Vagina (tissue), 2 donors: ENCODE measurements at places on chromosomes 12 and 14.

GRCh38 chr14:104724981-104725771 lies 1.1 kb downstream of the ADSS1 start:
- DNase-seq = no peak

GRCh38 chr14:76876076-76876475 lies 49.9 kb downstream of the LRRC74A start:
- no peak for DNase-seq

DNA sequence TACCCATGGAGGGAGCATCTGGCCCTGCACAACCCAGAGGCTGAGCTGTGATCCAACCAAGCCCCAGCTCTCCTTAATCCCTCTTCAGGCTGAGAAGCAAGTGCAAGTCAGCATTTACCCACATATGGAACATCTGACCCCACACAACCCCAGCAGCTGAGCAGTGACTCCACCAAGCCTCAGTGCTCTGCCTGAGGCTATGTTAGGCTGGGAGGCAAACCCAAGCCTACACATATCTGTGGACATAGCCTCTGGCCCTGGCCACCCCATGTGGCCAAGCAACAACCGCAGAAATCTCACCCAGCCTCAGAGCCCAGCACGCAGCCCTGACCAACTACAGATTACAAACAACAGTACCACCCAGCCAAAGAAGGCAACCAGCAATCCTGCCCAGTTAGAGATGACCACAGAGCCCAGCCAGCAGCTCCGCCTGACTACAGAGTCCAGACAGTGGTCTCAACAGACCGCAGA lies 142.8 kb downstream of the NUAK1 start:
- no peak for DNase-seq

DNA sequence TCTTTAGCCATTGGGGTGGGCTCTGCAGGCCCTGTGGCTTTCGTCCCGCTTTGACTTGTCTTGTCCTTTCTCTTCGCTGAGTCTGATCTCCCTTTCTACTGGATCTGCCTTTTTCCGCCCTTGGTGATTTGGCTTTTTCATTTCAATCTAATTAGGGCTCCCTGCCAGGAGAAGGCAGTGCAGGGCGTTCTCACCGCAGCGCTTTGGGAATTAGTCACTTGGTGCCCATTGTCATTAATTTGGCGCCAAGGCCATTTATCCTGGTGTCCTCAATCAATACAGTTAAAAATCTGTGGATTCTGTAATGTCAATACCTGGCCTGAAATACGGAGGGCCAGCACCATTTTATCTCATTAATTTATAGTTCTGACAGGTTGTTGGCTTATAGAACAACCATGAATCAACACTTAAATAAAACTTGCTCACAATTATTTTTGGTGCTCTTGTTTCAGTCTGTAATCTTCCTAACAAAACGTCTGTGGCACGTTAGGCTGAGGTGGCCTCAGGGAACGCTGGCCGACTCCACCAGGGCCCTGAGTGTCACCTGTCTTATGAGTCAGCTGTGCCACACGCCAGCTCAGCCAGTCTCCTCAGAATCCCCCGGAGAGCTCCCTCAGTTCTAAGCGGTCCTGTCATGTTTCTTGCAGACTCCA lies 115.7 kb downstream of the BEGAIN start:
- DNase-seq = no peak

DNA sequence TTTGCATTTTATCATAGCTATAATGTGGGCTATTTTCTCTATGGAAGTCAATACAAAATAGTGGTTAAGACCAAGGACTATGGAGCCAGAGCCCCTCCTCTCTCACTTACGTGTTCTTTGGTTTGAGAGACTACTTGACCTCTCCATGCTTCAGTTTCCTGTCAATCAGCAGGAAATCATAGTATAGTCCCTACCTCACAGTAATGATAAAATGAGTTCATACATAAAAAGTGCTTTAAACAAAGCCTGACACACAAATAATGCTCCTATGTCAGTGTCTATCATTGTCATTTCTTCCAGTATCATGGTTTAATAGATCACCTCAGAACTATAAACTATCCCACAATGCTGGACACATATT lies 90.4 kb downstream of the MED13L start:
- no peak for DNase-seq

DNA sequence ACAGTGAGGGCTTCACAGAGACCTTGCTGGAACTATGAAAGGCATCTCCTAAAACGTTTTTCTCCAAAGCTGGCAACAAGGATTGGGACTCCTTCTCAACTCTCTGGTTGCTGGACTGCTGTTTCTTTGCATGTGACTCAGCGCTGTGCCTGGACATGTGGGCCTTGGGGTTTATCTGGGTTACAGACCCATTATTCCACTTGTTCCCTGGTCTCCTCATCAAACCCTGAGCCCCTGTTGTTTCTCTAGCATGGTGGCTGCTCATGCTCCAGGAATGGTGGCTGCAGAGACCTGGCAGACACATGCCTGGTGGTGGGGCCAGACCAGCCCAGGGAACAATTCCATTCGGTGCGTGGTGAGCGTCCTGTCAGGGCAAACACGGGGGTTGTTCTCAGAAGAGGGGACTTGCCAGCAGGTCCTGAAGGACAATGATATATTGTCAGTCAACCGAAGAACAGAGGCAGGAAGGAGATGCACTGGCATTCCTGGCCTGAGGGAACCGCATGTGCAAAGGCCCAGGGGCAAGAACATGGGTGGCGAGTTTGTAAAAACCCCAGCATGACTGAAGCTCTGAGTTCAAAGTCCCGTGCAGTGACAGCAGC lies 320.1 kb upstream of the RTL1 start:
- DNase-seq = peak; percentile 72

DNA sequence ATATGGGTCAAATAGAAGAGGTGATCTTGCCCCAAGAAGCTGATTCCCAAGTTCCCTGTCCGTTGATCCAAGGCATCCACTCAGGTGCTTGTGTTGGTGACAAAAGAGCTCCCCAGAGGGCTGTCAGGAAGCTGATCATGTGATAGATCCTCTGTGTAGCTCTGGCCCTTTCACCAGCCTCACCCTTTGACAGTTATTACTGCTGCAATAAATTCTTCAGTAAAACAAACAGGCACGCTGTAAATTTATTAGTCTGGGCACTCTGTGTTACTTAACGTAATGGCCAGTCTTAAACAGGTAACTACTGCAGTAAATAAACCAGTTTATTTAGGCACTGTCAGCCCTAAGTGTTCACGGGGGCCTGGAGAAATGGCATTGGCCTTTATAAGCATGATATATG lies 473.9 kb downstream of the BCL11B start:
- DNase-seq = no peak

- no peak for DNase-seq
Observed at GRCh38 chr14:89330236-89331002, 86.6 kb downstream of the FOXN3 start.

GRCh38 chr12:109458086-109458485 lies 19.0 kb downstream of the KCTD10 start:
- no peak for DNase-seq

- peak; percentile 77 for DNase-seq
Observed at GRCh38 chr14:92460916-92461579, 52.5 kb upstream of the RIN3 start.

- DNase-seq = no peak
Observed at GRCh38 chr14:59086241-59086882, 102.1 kb upstream of the DAAM1 start.

- no peak for DNase-seq
Observed at GRCh38 chr14:51432302-51432948, 192.4 kb downstream of the TMX1 start.

DNA sequence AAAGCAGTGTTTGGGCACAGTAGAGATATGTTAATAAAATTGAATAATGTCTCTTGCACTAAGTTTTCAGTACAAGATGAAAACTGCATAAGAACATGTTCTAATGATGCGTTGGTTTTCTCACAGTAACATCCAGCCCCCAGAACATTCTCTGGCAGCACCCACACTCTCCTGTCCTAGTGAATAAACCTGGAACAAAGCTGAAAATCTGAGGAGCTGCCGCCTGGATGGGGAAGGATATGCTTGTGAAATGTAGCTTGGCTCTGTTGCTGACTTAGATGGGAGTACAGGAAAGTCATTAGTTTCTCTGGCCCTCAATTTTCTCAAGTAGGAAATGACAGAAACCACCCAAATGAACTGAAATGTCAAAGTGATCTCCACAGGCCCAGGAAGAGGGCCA lies 323.8 kb downstream of the APAF1 start:
- DNase-seq = no peak

DNA sequence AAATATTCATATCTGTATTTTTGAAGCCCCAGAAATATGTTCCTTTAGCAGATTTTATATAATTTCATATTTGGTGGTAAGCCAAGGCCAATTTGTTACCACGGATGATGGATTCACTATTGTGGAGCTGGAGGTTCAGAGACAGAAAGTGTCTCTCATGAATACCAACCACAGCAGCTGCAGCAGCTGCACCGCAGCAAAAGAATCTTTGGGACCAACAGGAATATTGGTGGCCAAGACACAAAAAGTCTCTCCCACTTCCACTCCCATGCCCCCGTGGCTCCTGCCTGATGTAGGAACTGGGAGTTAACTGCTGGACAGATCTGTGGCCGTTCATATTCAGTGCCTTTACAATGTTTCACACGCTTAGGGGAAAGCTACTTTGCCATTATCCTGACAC lies 155.3 kb downstream of the ADAMTS20 start:
- DNase-seq = no peak

- DNase-seq = no peak
Observed at GRCh38 chr12:78385541-78385940, 479.0 kb upstream of the SYT1 start.

- DNase-seq = no peak
Observed at GRCh38 chr14:103520657-103521437, 1.8 kb downstream of the CKB start.

DNA sequence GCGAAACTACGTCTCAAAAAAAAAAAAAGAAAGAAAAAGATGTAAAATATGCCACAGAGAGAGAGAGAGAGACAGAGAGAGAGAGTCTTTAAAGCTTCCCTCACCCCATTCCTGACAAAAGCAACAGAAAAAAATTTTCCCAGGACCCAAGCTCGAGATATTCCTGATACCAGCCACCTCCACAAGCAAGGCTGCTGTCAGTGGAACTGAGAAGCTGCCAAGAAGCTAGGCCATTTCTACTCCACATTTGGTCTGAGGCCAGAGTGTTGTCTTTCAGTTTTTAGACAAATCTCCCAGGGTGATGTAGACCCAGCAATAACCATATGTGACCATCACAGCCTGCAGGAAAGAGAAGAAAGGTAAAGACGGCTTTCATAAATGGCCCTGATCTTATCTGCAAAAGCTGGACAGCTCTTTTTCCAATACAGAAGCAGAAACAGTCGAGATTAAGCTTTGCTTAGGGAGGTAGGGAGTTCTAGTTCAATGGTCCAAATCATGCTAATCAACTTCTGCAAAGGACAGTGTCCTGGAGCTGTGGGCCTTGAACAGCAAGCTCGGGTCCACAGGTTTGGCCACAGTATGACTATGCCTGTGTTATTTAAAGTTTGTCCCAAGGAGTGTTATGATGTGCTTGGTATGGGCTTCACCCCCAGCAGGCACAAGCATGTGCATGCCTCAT lies 130.3 kb upstream of the NUDT4 start:
- no peak for DNase-seq

GRCh38 chr14:23121361-23121771 lies 2.3 kb upstream of the CEBPE start:
- no peak for DNase-seq

DNA sequence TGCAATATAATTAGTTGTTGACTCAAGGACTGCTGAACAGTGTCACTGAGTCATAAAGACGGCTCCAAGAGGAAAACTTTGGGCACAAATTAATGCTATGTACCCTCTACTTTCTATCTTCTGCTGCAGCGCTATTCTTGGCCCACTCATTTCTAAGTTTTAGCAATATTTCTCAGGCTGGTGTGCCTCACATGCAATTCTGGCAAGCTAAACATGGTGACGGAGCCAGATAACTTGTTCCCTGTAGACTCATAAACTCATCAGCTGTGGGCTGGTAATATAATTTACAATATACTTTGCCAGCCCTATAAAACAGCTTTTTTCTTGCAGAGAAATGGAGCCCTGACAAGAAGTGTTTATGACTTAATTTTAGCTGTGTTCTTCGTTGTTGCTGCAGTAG lies 615.1 kb downstream of the NRXN3 start:
- DNase-seq = no peak

GRCh38 chr12:3550839-3551238 lies 59.8 kb downstream of the PRMT8 start:
- no peak for DNase-seq

GRCh38 chr14:95502381-95502950 lies 14.0 kb downstream of the SYNE3 start:
- DNase-seq = no peak

GRCh38 chr12:1077036-1077803 lies 86.2 kb downstream of the ERC1 start:
- no peak for DNase-seq

GRCh38 chr12:126667339-126667738 lies 1599.6 kb upstream of the TMEM132C start:
- no peak for DNase-seq

- no peak for DNase-seq
Observed at GRCh38 chr12:112711026-112711425, 80.5 kb upstream of the RPH3A start.

DNA sequence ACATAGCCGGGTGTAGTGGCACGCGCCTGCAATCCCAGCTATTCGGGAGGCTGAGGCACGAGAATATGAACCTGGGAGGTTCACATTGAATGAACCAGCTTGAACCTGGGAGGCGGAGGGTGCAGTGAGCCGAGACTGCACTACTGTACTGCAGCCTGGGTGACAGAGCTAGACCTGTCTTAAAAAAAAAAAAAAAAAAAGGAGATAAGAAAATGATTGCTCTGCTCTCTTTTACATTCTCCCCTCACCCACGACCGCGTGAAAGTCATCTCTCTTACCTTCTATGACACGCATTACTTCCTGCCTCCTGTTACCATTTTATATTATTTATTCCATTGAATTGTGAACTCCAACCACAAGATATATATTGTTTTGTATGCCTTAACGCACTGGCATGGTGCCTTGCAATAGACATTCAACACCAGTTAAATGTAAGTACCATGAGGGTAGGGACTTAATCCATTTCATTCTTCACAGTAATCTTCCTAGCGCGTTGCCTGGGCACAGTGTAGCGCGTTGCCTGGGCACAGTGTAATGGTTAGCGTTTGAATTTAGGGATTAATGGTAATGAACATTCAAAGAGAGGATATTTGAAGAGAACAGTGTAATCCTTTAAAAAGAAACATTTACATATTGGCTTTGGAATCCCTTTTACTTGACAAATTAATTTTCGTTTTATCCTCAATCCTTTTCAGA lies 2.7 kb downstream of the RAP1B start:
- no peak for DNase-seq

GRCh38 chr12:109523504-109523903 lies 46.1 kb downstream of the UBE3B start:
- no peak for DNase-seq

DNA sequence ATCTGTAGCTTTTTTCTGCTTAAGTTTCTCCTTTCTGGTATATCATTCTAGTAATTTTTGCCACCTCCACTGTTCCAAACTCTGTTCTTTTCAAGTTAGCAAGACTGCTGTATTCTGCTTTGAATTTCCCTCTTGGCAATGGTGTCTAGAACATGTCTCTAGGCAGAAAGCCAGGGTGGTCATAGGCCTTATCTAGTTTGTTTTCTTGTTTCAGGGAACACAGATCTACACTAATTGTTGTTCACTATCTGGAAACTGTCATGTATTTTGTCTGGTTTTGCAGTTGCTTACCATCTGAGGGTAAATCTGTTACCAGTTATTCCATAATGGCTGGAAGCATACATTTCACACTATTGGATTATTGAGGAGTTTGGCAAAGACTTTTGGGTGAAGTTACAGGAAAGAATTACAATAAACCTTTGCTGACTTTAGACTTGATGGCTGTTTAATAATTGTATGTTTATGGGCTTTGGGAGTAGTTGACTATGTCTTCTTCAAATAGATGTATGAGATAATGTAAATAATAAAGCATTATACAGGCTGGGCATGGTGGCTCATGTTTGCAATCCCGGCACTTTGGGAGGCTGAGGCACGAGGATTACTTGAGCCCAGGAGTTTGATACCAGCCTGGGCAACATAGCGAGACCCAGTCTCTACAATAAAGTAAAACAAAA lies 41.4 kb downstream of the FUT8 start:
- DNase-seq = no peak
